ELF-1 (cell line): ENCODE measurements at places on chromosomes 7 and 10.

DNA sequence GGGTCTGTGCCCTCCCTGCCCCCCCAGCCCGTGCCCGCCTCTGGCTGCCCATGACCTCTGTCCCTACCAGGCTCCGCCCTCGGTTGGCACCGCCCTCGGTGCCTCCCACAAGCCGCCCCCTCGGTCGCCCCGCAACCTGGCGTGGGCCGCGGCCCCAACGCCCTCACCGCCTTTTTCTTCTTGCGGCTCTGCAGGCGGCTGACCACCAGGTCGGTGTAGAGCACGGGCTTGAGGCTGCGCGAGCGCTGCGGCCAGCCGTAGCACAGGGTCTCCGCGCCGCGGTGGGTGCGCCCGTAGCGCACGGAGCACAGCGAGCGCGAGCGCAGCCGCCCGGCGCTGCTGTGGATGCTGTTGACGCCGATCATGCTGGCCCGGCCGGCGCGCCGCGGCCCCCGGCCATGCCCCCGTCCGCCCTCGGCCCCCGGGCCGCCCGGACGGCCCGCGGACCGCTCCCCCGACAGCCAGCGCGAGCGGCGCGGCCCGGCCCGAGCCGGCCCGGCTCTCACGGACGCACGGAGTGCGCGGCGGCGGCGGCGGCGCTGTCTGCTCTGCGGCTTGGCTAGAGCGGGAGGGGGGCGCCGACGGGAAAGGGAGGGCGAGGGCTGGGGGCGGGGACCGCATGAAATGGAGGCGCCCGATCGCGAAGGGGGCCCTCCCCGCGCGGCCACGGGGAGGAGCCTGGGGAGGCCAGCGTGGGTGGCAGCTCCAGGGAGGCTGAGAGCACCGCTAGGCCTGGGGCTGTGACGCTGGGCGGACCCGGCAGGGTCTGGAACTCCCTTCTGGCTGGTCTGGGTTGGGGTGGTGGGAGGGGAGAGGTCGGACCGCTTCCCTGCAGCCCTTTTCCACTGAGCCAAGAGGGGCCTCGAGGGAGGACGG lies 9.6 kb downstream of the PSD start:
- DNase-seq = no peak

- no peak for DNase-seq
These were observed 3.3 kb upstream of the TBXAS1 start for GRCh38 chr7:139825666-139826290.

DNA sequence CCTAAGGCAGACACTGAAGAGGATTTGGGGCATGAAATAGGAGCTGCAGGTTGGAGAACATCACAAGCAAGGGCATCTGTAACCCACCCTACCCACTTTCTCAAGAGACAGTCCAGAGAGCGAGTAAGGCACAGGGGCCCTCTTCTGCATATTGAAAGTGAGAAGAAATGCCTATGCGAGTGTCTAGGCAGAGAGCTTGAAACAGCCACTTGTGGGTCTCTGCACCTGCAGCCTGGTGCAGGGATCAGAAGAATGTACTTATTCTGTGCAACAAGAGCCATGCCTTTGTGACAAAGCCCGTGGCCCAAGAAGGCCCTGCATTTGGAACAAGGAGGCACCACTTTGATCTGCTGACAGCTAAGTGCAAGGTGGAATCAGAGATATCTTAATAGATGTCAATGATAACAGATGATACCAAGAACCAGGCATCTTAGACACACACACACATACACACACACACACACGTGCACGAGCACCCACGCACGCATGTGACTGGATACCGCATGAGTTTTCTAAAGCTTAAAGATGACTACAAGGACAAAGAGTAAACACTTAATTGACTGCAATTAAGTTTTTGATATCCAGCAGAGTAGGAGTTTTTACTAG lies 89.3 kb downstream of the NPSR1 start:
- no peak for DNase-seq

DNA sequence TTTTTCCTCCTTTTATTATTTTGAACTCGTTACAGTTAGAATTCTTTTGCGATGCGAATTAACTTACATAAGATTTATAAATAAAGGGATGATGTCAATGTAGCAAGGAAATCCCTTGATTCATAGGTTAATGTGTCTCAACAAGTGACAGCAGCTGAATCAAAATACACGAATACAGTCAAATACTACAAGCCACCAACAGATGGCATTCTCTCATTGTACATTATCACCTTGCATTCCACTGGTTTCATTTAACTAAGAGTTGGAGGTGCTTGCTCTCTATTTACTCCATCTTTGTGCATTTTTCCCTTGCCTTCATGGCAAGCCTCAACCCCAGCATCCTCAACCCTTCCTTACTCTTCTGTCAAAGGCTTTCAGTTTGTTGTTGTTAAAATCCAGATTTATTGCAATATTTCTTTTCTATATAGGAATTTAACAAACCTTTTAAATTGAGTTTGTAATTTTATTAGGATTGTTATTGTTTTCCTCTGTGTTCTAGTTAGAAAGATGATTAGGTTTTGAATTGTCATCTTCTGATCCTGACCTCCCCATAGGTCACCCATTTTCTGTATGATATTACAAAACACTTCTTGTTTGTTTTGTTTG lies 78.3 kb downstream of the SLC25A40 start:
- DNase-seq = no peak

DNA sequence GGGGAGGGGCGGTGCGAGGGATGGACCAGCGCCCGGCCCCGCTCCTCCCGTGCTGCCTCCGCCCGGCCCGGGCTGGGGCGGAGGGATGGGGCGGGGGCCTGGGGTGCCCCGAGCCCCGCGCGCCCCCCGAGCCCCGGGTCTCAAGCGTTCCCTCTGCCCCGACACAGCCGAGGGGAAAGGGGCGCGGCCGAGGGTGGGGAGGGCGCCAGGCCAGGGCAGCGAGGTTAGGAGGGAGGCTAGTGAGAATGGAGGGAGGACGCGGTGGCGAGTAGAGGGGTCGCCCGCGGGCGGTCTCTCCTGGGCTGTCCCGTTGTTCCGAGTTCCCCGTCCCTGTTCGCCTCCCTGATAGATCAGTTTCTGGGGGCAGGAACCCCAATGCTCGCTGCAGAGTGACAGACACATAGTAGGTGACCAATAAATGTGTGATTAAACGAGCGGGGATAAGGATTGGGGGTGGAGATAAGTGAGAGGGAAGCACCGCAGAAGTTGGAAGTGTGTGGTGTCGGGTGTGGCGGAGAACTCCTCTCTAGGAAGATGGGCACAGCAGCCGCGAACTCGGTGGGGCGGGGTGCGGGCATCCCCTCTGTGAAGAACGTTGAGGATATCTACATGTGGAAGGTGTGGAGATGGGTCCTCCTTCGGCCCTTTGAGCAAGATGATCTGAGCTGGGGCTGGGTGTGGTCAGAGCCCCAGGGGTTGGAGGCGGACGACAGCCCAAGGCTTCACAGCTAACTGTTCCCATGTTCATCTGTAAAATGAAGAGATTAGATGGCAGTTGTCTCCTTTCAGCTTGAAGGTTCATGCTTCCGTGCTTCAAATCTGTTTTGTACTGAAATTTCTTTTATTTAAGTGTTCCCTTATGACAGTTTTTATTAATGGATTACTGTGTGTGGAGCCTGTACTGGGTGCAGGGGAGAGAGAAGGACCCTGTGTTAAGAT lies 580 bp downstream of the ZNF775 start:
- DNase-seq = peak; percentile 37

GRCh38 chr10:18219146-18219545 lies 78.9 kb downstream of the CACNB2 start:
- DNase-seq = no peak

GRCh38 chr7:149414745-149415390 lies 46.0 kb downstream of the ZNF777 start:
- peak; percentile 89 for DNase-seq

- no peak for DNase-seq
These were observed 49.4 kb downstream of the BUB3 start for GRCh38 chr10:123203393-123204126.

DNA sequence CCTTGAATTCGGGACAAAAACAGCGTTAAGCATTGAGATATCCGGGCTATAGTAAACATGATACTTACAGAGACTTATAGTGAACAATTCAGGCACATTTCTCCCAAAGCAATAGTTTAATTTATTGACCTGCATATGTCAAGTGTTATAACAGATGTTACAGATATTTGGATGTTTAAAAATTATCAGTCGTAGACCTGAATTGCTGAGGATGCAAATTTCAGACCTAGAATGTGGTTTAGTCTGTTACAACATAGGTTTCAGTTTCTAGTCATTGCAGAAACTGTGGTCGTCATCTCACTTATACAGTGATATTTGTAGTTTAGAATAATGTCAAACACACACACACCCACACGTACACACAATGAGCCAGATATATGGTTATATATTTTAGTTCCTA lies 85.2 kb downstream of the VTI1A start:
- no peak for DNase-seq

DNA sequence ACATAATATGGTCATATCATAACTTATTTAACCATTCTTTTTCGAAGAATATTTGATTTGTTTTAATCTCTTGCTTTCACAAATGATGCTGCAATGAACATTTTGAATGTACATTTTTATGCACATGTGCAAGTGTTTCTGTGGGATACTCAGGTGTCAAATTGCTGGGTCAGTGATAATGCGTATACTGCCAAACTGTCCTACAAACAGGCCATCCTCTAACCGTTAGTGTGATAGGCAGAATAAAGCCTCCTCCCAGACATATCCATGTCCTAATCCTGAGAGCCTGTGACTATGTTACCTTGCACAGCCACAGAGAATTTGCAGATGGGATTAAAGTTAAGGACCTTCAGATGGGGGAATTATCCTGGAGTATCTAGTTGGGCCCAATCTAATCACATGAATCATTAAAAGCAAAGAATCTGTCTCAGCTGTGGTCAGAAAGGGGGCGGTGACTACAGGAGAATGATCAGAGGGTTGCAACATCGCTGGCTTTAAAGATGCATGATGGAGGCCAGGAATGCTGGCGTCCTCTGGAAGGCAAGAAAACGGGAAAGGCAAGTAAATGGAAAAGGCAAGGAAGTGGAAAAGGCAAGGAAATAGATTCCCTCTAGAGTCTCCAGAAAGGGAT lies 46.7 kb downstream of the FZD1 start:
- no peak for DNase-seq

DNA sequence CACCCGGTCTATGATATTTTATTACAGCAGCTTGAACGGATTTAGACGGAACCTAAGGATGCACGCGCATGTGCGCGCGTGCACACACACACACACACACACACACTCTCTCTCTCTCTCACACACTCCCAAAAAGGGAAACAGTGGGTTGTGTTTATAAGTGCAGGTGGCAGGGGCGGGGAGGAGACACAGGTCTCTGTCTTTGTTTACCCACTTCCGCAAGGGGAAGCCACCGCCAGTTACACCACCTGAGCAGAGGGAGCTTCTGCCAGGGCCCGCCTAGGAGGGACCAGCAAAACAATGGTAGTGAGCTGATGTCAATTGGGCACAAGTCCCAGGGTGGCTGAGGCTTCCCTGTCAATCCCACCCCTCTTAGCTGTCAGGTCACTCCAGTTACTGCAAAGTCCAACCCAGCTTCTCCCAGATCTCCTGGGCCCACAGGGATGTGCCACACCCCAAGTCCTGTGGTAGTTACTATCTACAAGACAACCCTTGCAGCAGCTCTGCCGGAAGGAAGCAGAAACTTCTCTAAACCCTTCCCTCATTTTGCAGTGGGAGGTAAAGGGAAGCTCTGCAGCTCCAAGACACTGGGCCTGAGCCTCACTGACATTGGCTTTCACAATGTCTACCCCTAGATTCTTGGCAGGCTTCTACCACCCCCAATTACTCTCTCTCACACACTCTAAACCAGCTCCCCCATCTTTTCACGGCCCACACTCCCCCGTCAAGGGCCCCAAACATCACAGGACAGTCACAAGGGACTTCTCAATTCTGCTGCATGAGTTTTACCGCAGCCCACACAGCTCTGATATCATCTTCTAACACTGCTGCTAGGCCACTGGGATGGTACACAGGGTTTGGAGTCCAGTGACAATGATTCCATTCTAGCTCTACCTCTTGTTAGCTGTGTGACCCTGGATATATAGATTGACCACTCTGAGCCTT lies 17.6 kb downstream of the ANXA11 start:
- DNase-seq = no peak

GRCh38 chr7:129793506-129794310 lies 159.1 kb downstream of the UBE2H start:
- DNase-seq = no peak

DNA sequence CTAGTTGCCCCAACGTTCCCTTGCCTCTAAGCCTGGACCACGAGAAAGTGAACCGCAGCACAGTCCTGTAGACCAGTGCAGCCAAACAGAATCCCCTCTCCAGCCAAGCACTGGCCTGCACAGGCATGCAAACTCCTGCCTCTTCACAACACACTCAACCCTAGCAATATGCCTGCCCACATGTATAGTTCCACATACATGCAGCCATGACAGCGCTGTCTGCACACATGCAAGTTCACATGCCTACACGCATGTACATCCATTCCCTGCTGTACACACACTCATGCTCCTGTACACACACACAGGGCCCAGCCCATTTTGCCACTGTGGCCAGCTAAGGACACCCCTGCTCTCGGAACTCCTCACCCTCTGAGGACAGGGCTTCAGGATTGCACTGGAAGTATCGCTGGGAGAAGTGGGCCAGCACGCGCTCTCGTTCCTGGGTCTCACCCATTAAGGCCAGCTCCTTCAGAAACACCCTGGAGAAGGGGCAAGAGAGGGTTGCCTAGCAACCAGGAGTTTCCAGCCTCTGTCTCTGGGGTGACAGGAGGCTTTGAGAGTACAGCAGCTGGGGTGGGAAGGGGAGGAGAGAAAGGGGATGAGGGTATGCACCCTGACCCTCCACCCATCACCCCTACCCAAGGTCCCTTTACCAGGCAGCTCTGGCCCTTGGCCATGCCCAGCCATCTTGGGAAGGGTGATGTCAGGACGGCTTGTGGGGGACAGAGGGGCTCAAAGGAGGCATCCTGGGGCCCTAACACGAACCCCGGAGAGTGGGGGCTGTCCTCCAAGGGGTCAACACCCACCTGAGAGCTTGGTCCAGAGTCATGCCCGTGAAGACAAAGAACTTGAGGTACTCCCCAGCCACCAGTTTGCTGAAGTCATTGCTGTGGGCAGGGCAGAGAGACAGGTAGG lies 7.0 kb downstream of the PSD start:
- DNase-seq = no peak

- no peak for DNase-seq
These were observed 3.1 kb downstream of the ABHD11 start for GRCh38 chr7:73735528-73735905.

- DNase-seq = peak; percentile 57
These were observed 430.9 kb downstream of the ACTR3B start for GRCh38 chr7:153190452-153190851.

- DNase-seq = peak; percentile 93
These were observed 29.5 kb upstream of the BMS1 start for GRCh38 chr10:42753126-42753506.
